ENCODE measurements at places on chromosomes 1 and 21.

- no peak for DNase-seq
These were observed 22.3 kb upstream of the PTGFR start for GRCh38 chr1:78468521-78468920.

DNA sequence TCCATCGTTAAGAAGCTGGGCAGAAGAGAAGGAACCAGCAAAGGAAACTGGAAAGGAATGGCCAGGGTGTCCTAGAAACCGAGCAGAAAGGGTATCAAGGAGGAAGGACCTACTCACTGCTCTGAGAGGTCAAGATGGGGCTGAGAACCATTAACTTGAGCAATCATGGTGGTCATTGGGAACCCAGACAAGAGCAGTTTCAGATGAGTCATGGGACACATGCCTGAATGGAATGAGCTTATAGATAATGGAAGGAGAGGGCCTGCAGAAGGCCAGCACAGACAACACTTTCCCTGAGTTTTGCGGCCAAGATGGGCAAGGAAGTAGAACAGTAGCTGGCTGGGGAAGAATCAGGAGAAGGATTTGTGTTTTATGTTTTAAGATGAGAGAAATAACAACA lies 383.2 kb downstream of the KIF26B start:
- DNase-seq, result no peak

GRCh38 chr1:49046305-49046704 lies 269.6 kb upstream of the BEND5 start:
- DNase-seq, result no peak

- DNase-seq, result no peak
These were observed 31.6 kb downstream of the AGT start for GRCh38 chr1:230682274-230682673.

GRCh38 chr1:158422212-158422611 lies 3.8 kb downstream of the OR10K2 start:
- DNase-seq, result no peak

GRCh38 chr1:107549152-107549810 lies 408.4 kb downstream of the NTNG1 start:
- DNase-seq, result no peak

- no peak for DNase-seq
These were observed 4.6 kb downstream of the NBL1 start for GRCh38 chr1:19648689-19649088.

GRCh38 chr1:33725556-33726160 lies 138.2 kb upstream of the HMGB4 start:
- no peak for DNase-seq

DNA sequence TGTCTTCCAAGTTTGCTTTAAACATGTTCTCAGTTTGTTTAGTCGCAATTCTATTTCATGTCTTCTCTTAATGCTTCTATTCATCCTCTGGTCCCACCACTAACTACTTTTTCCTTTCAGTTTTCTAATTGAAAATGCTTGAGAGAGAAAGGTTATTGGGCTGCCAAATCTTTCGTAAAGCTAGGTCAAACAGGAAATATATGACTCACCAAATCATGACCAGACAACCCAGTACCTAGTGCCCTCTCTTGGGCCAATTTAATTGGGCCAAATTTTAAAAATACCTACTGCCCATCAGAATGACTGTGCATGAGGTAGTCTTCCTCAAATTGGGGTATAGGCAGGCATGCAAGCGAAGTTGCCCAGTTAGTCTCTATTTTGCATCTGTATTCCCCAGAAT lies 295.4 kb upstream of the PBX1 start:
- DNase-seq, result no peak

- peak; percentile 51 for DNase-seq
These were observed 559 bp downstream of the BACH1 start for GRCh38 chr21:29299046-29299915.

DNA sequence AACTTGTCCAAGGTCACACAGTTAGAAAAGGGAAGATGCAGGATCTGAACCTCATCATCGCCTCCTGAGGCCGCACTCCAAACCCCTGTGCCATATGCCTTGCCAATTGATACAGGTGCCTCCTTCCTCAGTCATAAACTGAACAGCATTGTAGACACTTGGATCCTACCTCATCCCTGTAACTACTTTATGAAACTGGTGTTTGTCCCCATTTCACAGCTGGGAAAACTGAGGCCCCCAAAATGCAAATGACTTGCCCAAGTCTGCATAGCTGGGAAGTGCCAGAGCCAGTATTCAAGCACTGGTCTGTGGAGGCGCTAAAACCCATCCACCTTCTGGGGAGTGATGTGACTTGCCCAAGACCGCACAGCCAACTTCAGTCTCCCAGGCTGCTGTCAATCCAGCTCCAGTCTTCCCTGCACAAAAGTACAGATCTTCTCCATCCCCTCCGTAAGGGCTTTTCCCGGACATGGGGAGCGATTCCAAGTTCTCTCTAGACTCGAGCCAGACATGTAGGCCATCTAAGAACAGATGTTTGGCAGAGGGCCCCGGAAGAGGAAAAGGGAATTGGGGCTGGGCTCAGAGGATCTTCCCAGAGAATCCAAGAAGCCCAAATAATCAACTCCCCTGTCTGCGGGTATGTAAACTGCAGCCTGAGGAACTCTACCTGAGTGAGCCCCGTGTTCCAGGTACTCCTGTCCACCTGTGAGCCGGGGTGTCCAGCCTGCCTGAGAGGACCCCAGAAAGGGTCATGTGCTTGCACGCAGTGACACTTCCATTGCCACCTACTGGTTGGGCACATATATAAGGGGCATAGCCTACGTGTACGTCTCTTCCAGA lies 60.5 kb downstream of the SYT2 start:
- no peak for DNase-seq

GRCh38 chr1:1911350-1912041 lies 3.6 kb upstream of the CALML6 start:
- DNase-seq, result no peak

- DNase-seq, result no peak
These were observed 411.2 kb downstream of the MATN1 start for GRCh38 chr1:30312226-30312625.

GRCh38 chr1:237932816-237933215 lies 42.1 kb upstream of the ZP4 start:
- DNase-seq, result no peak

DNA sequence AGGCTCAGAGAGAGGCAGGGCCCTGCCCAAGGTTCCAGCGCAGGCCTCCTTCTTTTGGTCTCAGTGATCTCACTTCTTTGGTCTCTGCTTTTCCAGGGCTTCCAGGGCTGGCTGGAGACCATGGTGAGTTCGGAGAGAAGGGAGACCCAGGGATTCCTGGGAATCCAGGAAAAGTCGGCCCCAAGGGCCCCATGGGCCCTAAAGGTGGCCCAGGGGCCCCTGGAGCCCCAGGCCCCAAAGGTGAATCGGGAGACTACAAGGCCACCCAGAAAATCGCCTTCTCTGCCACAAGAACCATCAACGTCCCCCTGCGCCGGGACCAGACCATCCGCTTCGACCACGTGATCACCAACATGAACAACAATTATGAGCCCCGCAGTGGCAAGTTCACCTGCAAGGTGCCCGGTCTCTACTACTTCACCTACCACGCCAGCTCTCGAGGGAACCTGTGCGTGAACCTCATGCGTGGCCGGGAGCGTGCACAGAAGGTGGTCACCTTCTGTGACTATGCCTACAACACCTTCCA lies 7.7 kb downstream of the C1QB start:
- no peak for DNase-seq

DNA sequence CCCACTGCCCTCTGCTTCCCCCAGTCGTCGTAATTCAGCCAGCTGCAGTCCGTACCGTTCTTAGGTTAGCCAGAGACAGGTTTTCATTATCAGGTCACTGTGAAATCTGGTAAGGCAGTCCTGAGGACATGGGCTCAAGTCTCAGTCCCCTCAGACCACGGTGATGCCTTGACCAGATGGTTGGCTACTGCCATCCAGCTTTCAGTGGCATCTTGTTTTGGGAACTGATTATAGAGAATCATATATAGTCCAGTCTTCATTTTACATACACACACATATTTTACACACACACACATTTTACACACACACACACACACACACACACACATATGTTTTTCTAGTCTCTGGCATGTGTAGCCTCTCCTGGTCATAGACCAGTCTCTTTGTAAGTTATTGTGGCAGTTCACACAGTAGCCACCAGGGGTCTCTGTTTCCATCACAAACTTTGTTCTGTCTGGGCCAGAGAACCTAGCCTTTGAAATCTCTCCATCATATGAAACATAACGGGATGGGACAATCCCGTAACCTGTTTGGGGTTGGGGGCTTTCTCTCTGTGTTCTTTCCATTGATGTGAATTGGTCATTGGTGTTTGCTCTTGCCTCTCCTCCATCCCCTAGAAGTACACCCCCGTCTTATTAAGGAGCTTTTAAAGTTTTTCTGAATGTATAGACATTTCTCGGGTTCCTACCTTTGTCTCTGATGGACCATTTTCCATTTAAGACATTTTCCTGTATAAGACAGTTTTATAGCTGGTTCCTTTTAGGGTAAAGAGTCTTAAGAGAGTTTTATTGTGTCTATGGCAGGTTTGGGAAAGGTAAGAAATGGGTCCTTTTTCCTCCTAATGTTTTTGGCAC lies 8.4 kb upstream of the IKBKE start:
- DNase-seq, result peak; percentile 52

DNA sequence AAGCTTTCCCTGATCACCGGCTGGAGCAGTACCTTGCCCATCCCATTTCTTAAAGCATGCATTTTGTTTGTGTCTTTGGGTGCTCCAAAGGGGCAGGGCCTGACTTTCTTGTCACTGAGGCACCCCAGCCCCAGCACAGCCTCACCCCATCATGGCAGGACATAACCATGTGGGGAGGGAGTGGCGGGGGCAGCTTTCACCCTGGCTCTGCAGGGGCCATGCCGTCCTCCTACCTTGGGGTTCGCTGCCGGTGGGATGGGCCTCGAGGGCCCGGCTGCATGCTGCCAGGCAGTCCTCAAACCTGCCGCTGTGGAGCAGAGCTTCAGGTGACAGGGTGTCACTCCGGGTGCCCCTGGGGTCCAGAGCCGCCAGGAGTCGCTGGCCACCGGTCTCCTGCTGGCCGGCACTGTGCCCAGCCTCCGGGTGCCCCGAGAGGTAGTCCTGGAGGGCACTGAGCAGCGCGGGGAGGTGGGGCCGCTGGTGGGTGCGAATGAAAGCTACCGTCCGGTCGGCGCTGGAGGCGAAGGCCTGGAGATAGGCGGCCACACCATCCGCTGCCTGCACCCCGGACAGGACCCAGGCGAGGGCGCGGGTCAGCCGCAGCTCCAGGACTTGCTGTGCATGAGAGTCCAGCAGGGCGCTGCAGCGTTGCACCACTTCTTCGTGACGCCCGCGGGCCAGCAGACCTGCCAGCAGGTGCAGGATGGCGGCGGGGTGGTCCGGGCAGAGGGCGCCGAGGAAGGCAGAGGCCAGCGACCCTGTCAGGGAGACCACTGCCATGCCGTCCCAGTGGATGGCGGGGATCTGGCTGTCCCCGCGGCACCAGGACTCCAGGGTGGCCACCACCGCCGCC lies 1.5 kb downstream of the TTC34 start:
- DNase-seq, result no peak

GRCh38 chr1:56758135-56758534 lies 61.1 kb downstream of the FYB2 start:
- no peak for DNase-seq

GRCh38 chr21:15430577-15430976 lies 299.2 kb upstream of the USP25 start:
- DNase-seq, result no peak

DNA sequence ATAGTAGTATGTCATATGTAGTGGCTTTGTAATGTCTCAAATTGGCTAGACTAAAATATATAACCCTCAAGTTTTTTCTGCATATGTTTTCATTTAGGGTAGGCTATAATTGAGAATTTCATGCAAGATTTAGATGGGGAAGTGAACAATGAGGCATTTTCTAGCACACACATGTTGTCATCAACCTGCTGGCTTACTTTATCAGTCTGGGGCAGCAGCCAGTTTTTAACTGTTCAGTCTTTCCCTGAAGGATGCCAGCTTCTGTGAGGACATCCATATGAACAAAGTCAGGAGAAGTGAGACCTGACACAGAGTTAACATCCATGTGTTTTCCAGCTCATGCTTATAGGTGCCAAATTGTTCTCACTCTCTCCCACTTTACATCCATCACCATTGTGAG lies 74.7 kb upstream of the OLFM3 start:
- DNase-seq, result no peak

GRCh38 chr1:2192031-2192995 lies 2.3 kb downstream of the FAAP20 start:
- DNase-seq, result no peak

- DNase-seq, result peak; percentile 48
These were observed 183.8 kb downstream of the DHRS3 start for GRCh38 chr1:12434174-12434573.

DNA sequence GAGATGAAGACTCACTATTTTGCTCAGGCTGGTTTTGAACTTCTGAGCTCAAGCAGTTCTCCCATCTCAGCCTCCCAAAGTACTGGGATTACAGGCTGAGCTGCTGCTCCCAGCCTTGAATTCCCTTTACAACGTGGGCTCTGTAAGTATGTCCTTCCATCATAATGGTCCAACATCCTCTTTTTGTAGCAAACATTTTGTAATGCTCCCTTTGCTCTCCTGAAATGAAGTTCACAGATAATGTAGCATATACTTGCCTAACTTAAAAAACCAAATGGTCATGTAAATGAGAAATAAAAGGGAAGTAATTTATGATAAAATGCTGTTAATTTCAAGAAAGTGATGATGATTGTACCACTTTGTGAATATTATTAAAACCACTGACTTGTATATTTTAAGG lies 30.5 kb upstream of the THEM4 start:
- no peak for DNase-seq

- no peak for DNase-seq
These were observed 128.3 kb downstream of the MACF1 start for GRCh38 chr1:39332828-39333227.

DNA sequence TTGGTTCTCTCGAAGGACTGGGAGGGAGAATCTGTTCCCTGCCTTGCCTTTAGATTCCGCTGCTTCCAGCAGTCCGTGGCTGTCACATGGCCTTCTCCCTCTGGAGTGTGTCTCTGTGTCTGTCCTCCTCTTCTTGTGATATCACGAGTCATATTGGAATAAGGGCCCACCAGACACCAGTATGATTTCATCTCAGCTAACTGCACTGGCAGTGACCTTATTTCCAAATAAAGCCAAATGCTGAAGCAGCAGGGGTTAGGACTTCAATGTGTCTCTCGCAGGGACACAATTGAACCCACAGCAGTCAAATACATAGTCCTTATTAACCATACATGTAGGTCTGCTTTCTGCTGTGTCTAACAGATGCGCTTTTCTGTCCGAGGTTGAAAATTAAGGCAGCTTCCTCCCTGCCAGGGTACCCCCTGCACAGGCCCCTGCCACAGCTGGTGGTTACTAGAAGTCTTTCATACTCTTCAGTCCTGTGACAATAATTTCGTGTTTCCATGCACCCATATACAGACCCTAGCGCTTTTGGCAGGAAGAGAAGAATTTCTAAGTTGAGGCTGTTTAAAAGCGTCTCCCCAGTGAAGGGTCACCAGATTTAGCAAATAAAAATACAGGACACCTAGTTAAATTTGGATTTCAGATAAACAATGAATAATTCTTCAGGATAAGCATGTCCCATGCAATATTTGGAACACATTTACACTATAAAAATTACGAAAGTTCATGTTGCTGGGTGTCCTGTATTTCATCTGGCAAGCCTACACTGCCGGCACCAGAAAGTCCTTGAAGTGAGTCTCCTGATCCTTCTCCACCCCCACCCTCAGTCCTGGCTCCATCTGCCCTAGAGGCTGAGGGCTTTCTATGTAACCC lies 182.1 kb downstream of the ETS2 start:
- DNase-seq, result no peak

All from stimulated activated CD8-positive, alpha-beta memory T cell treated with anti-CD3 and anti-CD28 coated beads, Interleukin-2, amount 100 ng/mL, for 1 hour (primary cell).